Stimulated activated CD8-positive, alpha-beta memory T cell treated with anti-CD3 and anti-CD28 coated beads, Interleukin-2, amount 100 ng/mL, for 1 hour (primary cell): ENCODE measurements at places on chromosomes 2 and 18.

DNA sequence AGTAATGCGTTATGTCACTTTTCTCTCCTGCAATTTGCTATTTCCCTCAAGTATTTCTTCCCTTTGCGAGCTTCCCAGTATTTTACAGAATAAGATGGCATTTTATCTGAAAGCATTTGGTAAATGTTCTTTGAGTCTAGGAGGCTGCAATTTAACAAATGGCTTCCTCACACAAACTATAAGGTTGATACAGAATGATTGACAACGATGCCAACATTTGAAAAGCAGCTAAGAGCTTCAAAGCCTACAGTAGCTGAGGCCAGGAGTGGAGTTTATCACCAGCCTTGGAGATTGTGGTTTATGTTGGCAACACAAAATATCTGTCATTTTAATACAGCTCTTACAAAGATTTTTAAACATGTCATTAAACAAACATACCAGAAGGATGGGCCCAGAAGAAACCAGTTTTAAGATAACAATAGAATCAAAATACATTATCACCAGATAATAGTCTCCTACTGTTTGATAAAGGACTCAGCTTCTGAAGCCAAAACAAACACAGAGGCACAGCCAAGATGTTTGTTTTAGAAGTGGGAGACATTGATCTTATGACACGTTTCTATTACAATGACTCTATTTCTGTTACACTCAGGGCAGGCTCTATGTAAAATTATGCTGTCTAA lies 711.4 kb upstream of the ACVR2A start:
- DNase-seq: no peak

GRCh38 chr2:52881606-52882005 lies 886.0 kb upstream of the CHAC2 start:
- DNase-seq: no peak

DNA sequence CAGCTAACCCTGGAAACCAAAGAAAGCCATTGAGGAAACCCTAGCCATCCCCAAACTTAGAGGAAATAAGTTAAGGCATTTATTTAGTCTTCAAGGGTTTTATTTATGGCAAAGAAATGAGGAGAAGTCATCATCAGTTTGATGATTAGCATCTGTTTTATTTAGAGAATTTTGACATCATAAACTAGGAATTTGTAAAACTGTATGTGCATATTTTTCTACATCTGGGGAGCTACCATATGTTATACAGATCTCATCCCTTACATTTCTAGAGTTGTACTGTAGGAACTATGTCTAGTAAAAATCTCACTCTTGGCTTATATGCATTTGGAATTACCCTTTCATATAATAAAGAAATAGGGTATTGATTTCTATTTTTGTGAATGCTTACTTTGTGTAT lies 48.7 kb downstream of the FMNL2 start:
- no peak for DNase-seq

DNA sequence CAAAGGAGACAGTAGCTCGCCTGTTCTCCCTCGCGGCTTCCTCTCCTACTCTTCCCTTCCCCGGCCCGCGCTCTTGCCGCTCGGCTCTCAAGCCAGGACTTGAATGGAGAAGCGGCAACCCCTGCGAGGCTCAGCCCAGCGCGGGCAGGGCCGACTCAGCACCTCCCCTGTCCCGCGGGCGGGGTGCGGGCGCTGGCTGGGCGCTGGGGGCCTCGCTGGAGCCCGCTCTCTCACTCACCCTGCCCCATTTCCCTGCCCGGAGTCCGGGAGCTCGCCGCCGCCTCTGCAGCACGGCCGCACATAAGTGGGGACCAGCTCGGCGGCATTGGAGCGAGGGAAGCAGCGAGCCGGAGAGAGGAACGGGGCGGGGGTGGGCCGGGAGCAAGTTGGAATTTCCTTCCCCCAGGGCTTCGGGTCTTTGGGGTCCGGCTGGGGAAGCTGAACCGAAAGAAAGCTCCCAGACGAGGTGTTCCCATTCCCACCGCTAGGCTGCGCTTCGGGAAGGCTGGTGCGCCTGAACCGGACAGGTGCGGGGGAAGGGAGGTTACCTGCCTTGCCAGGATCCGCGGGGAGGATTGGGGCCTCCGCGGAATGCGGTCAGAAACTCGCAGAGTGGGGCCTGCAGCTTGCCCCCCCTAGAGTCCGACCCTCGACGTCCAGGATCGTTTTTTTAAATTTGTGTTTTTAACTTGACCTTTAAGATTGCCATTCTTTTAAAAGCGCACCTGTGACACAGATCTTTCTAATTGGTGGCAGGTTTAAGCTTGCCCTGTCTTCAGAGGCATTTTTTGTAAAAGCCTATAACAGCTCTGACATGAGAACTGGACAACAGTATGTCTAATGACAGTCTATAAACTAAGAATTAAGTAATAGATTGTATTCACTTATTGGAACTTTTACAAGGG lies at the start of gene COBLL1:
TSS of gene COBLL1 (minus strand) at position 105 of the 905 bp plus-strand sequence. CDS start 627 bp downstream, outside the sequence.
- no peak for DNase-seq

DNA sequence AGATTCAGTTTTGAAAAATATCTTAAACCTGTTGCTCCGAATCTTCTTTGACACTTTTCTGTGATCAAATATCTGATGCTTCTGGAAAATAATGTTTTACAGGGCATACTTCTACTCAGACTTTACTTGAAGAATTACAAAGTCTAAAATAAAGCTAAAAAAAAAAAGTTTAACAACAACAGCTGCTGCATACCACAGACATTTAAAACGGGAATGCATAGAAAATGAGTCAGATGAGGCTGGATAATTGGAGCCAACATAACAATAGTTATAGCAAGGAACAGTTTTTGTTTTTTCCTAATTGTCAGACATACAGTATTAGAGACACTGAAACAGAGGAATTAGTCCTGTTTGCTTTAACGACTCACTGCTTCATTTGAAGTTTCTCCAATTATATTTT lies 1090.2 kb downstream of the SUCLG1 start:
- DNase-seq: no peak

DNA sequence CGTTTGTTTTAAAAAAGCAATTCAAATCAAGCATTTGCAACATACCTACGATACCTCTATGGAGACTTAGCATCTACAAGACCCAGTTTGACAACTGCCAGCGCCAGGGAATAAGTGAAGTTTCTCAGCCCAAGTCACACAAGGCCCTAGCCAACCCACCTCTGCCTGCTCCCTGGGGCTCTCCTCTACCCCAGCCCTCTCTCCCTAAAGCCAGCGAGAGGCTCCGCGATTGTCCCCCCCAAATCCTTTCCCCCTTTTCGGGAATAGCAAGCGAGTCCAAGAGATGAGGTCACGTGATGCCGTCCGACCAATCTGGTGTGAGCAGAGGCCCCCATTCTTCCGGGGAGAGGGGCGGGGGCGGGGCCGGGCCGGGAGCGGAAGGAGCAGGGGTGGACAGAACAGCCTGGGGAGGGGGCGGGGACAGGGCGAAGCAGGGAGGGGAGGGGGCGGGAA lies 102.2 kb upstream of the RAB6C start:
- peak; percentile 75 for DNase-seq

GRCh38 chr2:110662560-110662959 lies 15.3 kb downstream of the BUB1 start:
- DNase-seq: no peak

GRCh38 chr2:190149908-190150307 lies 87.4 kb upstream of the MSTN start:
- no peak for DNase-seq
